ENCODE measurements at places on chromosomes 12 and 14.

DNA sequence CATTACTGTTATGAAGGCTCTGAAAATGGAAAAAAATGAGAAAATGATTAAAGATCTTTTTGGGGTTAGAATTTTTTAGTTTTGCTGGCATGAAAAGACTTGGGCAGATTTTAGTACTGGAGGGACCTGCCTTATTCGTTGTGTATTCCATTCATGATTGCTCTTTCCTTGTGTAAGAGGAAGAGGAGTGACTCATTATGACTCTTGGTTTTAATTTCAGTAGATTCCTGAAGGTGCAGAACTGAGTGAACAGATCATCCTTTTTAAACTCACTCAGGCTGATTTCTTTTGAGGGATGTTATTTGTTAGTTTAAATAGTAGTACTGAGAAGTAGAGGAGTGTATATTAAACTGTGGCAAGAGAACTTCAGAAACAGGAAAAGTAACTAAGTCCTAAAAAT is 41.6 kb downstream of the AKAP6 start:
- no peak for DNase-seq

DNA sequence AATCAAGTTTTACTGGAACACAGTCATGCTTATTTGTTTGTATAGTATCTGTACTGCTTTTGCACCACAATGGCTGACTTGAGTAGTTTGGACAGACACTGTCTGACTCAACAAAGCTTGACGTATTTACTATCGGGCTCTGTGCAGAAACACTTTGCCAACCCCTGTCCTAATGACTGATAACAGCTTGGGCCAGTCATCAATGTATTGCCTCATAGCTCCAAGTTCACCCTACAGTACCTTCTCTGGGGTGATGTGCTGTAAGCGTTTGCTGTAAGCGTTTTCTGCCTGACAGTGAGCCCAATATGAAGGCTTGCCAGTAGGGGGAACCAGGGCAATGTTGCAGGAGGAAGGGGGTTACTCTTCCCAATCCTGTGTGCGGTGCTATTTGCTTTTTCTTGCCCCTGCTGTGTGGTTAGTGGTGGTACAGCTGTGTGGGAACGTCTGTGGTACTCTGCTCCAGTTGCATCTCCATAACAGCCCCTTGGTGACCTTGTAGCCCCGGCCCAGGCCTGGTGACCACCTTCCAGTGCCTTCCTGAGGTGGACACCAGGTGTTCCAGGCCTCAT is 5.4 kb upstream of the CCDC177 start:
- DNase-seq = no peak

DNA sequence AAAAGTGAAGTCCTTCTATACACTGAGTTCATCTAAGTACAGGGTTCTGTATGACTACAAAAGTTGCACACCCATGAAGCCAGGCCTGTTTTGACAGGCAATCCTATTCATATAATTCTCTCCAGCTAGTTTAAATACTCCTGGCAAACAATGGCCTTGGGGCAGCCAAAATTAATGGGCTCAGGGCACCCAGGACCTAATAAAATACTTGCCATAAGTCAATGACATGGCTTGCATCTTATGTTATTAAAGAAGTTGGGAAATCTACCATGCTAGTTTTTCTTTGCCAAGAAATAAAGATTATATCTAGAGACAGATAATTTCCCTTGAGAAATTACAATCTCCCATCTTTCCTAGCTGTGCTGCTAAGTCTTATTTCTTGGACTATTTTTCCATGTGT is 11.1 kb upstream of the TMTC1 start:
- no peak for DNase-seq

- DNase-seq = no peak
Observed at GRCh38 chr14:31127690-31128089, 79.9 kb downstream of the HECTD1 start.

- DNase-seq = no peak
Observed at GRCh38 chr12:88238406-88238805, 96.3 kb downstream of the TMTC3 start.

- no peak for DNase-seq
Observed at GRCh38 chr14:62144863-62145262, 382.6 kb downstream of the SNAPC1 start.

GRCh38 chr14:76993752-76994151 is 34.8 kb downstream of the IRF2BPL start:
- no peak for DNase-seq

DNA sequence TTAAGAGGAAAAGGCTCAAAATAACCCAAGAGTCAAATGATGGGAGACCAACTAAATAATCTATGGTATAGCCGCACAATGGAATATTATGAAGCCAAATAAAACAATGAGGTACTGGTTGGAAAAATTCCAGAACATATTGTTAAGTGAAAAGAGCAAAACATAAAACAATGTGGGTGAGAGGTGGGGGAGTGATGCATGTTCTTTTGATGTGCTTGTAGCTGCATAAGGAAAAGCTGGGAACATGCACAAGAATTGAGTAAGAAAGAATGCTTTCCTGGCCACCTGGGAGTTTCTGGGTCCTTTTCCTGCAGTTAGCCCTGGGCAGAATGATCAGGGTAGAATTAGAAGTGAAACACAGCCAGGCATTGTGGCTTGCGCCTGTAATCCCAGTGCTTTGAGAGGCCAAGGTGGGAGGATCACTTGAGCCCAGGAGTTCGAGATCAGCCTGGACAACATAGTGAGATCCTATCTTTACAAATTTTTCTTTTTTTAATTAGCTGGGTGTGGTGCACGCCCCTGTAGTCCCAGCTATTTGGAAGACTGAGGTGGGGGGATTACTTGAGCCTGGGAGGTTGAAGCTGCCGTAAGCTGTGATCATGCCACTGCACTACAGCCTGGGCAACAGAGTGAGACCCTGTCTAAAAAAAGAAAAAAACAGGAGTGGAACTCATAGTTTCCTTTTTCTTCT is 7.9 kb downstream of the ABCB9 start:
- DNase-seq = no peak

DNA sequence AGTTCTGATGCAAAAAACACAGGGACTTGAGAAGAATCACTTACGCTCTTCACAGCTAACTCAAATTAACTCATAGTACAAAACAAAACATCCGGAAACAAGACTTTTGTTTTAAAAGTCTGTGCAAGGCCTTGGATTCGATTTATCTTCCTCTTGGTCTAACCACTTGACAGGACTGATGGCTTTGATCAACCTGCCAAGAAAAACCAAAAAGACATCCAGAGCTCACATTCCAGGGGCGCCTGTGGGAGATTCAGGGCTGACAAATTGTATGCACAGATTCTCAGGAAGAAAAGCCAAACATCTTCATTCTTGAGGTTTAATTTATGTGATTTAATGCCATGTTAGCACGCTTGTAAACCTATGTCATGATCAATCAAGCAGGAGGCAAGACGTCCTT is 129.1 kb upstream of the TMCC3 start:
- DNase-seq = no peak

GRCh38 chr12:57213763-57214397 is 2.7 kb upstream of the NXPH4 start:
- no peak for DNase-seq

DNA sequence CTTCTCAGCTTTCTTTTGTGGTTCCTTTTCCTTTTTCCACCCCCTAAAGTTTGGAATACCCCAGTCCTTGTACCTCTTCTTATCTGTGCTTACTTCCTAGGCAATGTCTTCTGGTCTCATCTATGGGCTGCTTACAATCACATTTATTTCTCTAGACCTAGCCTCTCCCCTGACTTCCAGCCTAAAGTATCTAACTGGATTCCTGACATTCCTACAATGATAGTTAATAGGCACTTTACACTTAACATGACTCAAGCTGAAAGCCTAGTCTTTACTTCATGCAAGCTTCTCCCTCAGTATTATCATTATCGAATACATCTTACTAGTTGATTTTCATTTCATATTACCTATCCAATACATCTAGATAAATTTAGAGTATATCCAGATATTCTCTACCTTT is 21.2 kb downstream of the CLECL1 start:
- no peak for DNase-seq

- DNase-seq = no peak
Observed at GRCh38 chr12:117547209-117547608, 185.8 kb upstream of the NOS1 start.

- DNase-seq = no peak
Observed at GRCh38 chr12:47707355-47707754, 1.5 kb upstream of the RPAP3 start.

DNA sequence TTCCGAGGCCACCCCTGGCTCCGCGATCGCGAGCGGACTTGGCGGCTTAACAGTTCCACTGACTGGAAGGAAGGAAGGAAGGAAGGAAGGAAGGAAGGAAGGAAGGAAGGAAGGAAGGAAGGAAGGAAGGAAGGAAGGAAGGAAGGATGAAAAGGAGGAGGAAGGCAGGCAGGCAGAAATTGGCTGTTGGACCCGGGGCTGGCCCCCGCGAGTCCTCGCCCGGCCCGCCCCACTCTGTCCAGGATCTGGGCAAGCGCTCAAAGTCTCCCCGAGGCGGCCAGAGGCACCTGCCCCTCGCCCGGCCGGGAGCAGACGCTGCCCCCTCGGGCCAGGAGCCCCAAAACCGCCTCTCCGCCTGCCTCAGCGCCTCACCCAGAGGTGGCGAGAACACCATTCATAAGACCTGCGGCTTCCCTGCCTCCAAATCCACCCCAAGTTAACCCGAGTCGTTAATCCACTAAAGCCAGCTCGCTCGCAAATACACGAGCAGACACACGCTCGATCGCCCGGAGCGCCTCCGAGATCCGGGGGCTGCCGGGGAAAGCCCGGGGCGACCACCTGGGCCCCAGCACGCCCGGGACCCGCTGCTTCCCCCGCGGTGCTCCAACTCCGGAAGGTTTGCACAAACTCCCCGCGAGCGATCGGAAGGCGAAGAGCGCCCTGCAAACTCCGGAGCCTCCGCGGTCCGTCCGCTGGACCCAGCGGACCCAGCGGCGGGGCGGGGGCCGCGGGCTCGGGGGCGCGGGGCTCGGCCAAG is 844 bp downstream of the DPF3 start:
- no peak for DNase-seq

DNA sequence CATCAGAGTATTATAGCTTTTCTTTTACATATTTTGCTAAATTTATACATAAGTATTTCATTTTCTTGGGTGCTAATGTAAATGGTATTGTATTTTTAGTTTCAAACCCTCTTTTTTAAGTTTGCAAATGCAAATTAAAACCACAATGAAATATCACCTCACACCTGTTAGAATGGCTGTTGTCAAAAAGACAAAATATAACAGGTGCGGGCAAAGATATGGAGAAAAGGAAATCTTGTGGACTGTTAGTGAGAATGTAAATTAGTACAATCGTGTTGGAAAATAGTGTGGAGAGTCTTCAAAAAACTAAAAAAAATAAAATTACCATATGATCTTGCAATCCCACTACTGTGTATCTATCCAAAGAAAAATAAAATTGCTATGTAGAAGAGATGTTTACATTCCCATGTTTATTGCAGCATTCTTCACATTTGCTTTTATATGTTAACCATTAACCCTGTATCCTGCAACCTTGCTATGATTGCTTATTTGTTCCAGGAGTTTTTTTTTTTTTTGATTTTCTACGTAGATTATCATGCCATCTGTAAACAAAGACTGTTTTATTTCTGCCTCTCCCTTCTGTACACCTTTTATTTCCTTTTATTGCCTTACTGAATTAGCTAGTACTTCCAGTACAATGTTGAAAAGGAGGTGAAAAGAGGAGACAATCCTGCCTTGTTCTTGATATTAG is 405.4 kb upstream of the MIS18BP1 start:
- DNase-seq = no peak

- no peak for DNase-seq
Observed at GRCh38 chr12:2291182-2291832, 238.5 kb downstream of the CACNA1C start.

DNA sequence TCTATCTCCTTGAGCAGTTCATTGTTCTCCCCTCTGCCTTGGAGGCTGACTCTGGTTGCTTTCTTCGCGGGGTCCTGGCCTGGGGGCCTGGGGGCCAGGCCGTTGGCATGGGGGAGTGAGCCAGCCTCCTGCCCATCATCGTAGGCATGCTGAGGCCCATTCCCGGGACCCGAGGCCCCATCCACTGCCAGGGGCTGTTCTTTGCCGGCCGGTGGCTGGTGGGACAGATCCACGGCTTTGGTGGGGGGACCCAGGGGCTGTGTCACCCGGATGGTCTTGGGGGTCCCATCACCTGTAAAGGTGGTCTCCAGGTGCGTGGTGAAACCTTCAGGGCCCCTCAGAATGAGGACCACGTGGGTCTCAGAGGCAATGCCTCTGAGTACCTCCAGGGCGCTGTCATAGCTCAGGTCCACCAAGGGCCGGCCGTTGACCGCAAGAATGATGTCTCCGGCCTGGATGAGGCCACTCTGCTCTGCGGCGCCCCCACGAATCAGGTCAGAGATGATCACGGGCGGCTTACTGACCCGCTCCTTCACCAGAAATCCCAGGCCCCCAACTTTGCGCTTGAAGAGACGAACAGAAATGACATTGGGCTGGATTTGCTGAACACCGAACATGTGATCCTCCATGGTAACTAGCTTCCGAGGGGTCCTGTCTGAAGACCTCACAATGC is 30.8 kb downstream of the NOS1 start:
- no peak for DNase-seq

GRCh38 chr12:104485651-104486362 is 29.1 kb downstream of the CHST11 start:
- DNase-seq = no peak

GRCh38 chr14:88986146-88986841 is 161.8 kb downstream of the TTC8 start:
- no peak for DNase-seq

GRCh38 chr12:113298861-113299545 is 35.9 kb downstream of the SLC8B1 start:
- peak; percentile 74 for DNase-seq

- no peak for DNase-seq
Observed at GRCh38 chr12:132558042-132558856, 52.1 kb downstream of the LRCOL1 start.

- no peak for DNase-seq
Observed at GRCh38 chr12:130546494-130546893, 169.6 kb downstream of the RIMBP2 start.

DNA sequence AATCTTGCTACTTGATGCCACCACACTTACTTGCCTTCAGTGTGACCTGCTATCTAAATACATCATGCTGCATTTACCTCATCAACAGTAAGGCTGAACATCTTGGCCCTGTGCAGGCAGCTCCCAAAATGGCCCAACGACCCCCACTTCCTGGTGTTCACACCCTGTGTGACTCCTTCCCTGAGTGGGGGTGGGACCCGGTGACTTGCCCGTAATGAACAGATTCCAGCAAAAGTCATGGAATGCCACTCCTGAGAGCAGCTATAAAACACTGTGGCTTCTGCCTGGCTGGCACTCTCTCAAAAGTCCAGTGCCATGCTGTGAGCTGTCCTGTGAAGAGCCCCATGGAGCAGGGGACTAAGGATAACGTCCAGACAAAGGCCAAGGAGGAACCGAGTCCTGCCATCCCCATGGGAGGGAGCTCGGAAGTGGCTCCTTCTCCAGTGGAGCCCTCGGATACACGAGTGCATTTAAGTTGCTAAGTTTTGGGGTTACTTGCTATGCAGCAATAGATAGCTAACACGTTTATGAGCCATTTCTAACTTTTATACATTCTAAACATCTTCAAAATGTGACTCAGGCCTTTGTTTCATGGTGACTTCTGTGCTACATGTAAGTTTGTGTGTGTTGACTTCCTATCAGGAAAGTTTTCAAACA is 33.0 kb downstream of the P2RX2 start:
- no peak for DNase-seq

All from amygdala (tissue), 56 donors.